ENCODE measurements at places on chromosomes 7 and 10.

- DNase-seq = no peak
- no peak overlapping the region for H3K27ac ChIP-seq
- no peaks in the 10 kb centered on the region for H3K36me3 ChIP-seq
- peaks cover 8% of the 10 kb centered on the region for H3K27me3 ChIP-seq
Measured at GRCh38 chr10:108904163-108904838, 1019.0 kb downstream of the XPNPEP1 start.

DNA sequence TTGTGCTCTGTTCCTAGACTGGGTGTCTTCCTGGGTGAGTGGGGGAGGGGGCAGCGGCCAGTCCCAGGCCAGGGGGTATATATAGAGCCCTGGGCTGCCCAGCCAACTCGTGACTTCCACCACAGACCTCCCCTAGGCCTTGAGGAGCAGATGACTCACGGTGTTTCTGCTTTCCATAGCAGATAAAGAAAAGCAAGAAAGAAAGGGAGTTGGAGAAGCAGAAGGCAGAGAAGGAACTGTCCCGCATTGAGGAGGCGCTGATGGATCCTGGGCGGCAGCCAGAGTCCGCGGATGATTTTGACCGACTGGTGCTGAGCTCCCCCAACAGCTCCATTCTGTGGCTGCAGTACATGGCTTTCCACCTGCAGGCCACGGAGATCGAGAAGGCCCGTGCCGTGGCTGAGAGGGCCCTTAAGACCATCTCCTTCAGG, 10.1 kb downstream of the CALHM2 start:
- no peak overlapping the region for H3K27ac ChIP-seq
- no peaks in the 10 kb centered on the region for H3K4me1 ChIP-seq
- DNase-seq = no peak
- H3K27me3 ChIP-seq = no peaks in the 10 kb centered on the region

GRCh38 chr7:27709137-27710075, 30.6 kb upstream of the TAX1BP1 start:
- H3K27me3 ChIP-seq = peaks cover 6% of the 10 kb centered on the region
- no peak overlapping the region for H3K27ac ChIP-seq
- H3K4me3 ChIP-seq = no peak overlapping the region
- H3K36me3 ChIP-seq = no peaks in the 10 kb centered on the region
- peaks cover 7% of the 10 kb centered on the region for H3K4me1 ChIP-seq

DNA sequence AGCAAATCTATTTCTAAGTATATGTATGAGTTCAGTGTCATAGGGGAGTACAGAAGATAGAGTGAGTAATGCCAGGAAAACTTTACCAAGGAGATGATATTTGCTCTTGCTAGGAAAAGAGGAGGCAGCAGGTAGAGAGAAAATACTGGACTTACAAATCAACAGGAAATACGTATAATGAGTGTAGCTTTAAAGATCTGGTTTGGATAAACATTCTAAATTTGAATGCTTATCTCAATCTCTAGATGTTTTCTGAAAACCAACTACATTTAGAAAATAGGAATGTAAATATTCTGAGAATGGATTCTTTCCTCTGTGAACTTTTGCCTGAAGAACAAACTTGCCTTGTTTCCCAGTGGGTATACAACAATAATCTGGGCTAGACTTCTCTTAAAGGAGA, 46.9 kb upstream of the GNAI1 start:
- DNase-seq = no peak
- H3K4me1 ChIP-seq = no peaks in the 10 kb centered on the region
- H3K4me3 ChIP-seq = no peak overlapping the region
- no peak overlapping the region for H3K27ac ChIP-seq
- no peaks in the 10 kb centered on the region for H3K36me3 ChIP-seq

- DNase-seq = no peak
- no peaks in the 10 kb centered on the region for H3K27me3 ChIP-seq
- H3K27ac ChIP-seq = no peak overlapping the region
- no peak overlapping the region for H3K4me3 ChIP-seq
- peaks cover 4% of the 10 kb centered on the region for H3K4me1 ChIP-seq
Measured at GRCh38 chr10:103632247-103632642, 138.7 kb downstream of the NEURL1 start.

DNA sequence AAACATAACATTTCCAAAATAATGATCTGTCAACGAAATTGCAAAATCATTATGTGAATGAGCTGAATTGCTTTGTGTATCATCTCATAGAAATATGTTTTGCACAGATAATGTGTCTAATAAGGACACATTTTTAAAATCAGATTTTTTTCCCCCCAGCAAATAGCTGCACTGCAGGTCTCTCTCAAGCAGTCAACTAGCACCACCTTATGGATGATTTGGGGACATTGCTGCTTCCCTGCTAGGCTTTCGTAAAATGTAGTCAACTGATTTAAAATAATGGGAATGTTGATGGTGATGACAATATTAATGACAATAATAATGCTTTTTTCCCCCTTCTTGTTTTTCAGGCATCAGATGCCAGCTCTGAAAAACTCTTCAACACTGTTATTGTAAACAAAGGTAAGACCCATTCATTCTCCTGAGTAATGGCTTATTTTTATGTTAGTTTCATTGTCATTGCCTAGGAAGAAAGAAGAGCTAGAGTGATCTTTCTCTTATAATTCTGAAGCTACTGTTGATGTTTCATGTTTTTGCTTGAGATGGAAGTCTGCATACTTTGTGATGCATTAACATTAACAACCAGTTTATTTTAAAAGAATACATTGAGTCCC, 433.6 kb upstream of the GALNT17 start:
- peak; percentile 15 for DNase-seq
- no peak overlapping the region for H3K27ac ChIP-seq
- H3K27me3 ChIP-seq = peaks cover 14% of the 10 kb centered on the region
- H3K4me1 ChIP-seq = no peaks in the 10 kb centered on the region
- peaks cover 2% of the 10 kb centered on the region for H3K36me3 ChIP-seq
- H3K4me3 ChIP-seq = no peak overlapping the region

GRCh38 chr7:17535776-17536175, 237.3 kb downstream of the AHR start:
- H3K4me3 ChIP-seq = no peak overlapping the region
- no peak overlapping the region for H3K27ac ChIP-seq
- peaks cover 3% of the 10 kb centered on the region for H3K4me1 ChIP-seq

GRCh38 chr7:1096156-1097119, 8.5 kb downstream of the GPER1 start:
- no peak for DNase-seq
- H3K36me3 ChIP-seq = peaks cover 30% of the 10 kb centered on the region
- H3K27me3 ChIP-seq = no peaks in the 10 kb centered on the region
- peaks cover 6% of the 10 kb centered on the region for H3K4me1 ChIP-seq
- no peak overlapping the region for H3K27ac ChIP-seq
- H3K4me3 ChIP-seq = no peak overlapping the region

DNA sequence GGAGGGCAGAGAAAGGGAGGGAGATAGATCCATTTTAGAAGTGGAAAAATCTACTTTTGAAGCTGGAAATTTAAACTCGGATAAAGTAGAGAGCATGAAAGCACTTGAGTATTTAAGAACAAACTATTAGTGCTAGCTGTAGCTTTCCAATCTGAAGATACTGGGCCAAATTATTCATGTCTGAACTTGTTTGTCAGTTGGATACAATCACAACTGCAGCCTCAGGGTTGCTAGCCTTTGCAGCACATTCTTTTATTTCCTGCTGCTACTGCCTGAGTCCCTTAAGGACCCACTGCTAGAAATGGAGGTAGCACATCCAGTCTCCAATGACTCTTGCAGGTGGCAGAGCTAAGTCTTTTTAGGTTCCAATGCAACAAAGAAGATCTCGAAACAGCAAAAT, 8.3 kb upstream of the SLC25A13 start:
- H3K36me3 ChIP-seq = peaks cover 13% of the 10 kb centered on the region
- H3K4me1 ChIP-seq = peaks cover 6% of the 10 kb centered on the region
- no peak overlapping the region for H3K27ac ChIP-seq
- no peaks in the 10 kb centered on the region for H3K27me3 ChIP-seq
- no peak overlapping the region for H3K4me3 ChIP-seq

DNA sequence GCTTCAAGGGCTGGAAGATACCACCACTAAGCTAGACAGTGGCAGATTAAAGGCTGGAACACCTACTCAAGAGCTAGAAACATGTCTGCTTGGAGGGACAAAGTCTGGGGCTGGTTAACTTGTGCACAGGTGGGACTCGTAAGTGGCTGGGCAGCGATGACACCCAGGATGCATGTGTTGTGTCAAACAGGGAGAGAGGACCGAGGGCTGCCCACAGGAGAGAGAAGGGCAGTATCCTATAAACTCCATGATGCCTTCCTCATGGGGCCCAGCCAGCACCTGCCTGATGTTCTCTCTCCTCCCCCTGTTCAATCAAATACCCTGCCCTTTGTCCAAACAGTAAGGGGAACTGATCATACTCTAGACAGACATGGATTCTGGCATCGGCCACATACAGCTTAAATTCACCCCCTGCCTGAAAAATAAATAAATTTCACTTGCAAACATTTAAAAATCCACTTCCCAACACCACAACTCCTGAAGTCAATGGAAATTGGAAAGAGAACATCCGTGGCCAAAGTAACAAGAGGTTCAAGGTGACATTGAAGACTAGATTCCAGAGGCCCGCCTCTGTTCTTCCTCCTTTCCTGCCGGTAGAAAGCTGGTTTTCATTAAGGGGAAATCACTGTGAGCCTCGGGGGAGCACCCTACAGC, 50.6 kb downstream of the CHST15 start:
- H3K27ac ChIP-seq = peak overlapping the region; percentile 11
- H3K27me3 ChIP-seq = no peaks in the 10 kb centered on the region
- DNase-seq = no peak
- peaks cover 18% of the 10 kb centered on the region for H3K36me3 ChIP-seq
- H3K4me3 ChIP-seq = peak overlapping the region; percentile 9

- no peaks in the 10 kb centered on the region for H3K27me3 ChIP-seq
- H3K4me3 ChIP-seq = no peak overlapping the region
- no peak overlapping the region for H3K27ac ChIP-seq
- peaks cover 4% of the 10 kb centered on the region for H3K36me3 ChIP-seq
Measured at GRCh38 chr10:50422259-50422658, 170.9 kb upstream of the ASAH2 start.

GRCh38 chr10:94035982-94036765, 42.4 kb downstream of the PLCE1 start:
- H3K36me3 ChIP-seq = no peaks in the 10 kb centered on the region
- no peak for DNase-seq
- no peak overlapping the region for H3K27ac ChIP-seq

- no peak for DNase-seq
- peaks cover 9% of the 10 kb centered on the region for H3K36me3 ChIP-seq
- no peak overlapping the region for H3K4me3 ChIP-seq
- H3K27me3 ChIP-seq = peaks cover 4% of the 10 kb centered on the region
- H3K27ac ChIP-seq = no peak overlapping the region
Measured at GRCh38 chr7:12761111-12761510, 73.7 kb downstream of the ARL4A start.

DNA sequence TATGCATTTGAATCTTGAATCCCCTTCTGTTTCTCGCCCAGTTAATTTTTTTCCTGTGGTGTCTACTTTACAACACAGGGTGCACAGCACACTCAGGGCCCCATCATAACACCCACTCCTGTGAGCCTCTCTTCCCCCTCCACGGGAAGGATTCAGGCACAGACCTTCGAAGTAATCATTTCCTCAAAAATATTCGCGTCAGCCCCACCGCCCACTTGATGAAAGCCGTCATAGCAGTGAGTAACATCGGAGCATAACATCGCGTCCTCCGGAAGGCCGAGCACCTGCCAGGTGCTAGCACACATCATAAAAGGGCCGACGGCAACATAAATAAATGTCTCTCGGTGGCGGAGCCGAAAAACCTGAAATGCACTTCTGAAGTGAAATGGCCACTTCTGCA, 201.7 kb upstream of the ADARB2 start:
- peak overlapping the region; percentile 59 for H3K4me3 ChIP-seq
- DNase-seq = peak; percentile 75
- peak overlapping the region; percentile 93 for H3K27ac ChIP-seq
- no peaks in the 10 kb centered on the region for H3K36me3 ChIP-seq

DNA sequence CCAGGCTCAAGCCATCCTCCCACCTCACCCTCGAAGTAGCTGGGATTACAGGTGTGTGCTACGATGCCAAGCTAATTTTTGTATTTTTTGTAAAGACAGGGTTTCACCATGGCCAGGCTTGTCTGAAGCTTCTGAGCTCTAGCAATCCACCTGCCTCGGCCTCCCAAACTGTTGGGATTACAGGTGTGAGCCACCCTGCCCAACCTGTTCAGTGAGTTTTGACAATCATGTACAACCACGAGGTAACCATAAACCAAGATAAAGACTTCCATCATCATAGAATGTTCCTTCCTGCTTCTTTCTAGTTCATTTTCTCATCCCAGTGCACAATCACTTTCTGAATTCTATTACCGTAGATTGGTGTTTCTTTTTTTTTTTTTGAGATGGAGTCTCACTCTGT, 30.5 kb upstream of the MKRN1 start:
- H3K27ac ChIP-seq = no peak overlapping the region
- H3K4me1 ChIP-seq = no peaks in the 10 kb centered on the region
- no peaks in the 10 kb centered on the region for H3K36me3 ChIP-seq
- no peak for DNase-seq
- peaks cover 6% of the 10 kb centered on the region for H3K27me3 ChIP-seq
- H3K4me3 ChIP-seq = no peak overlapping the region
